ENCODE measurements at places on chromosomes 5 and 9. TPM values are rescaled to one million over a fixed set of nuclear protein-coding genes. Genes with fewer than 3 reads are reported as not detected.

Gene EQTN
- 1.4 TPM for total RNA-seq

- no peak overlapping the region for H3K4me3 ChIP-seq
- H3K27ac ChIP-seq, result no peak overlapping the region
These were observed 47.3 kb upstream of the GALNT10 start for GRCh38 chr5:154143211-154143641.

Gene SAXO1
- 0.02 TPM for total RNA-seq

GRCh38 chr9:83379045-83379444, 159.2 kb downstream of the FRMD3 start:
- no peaks in the 10 kb centered on the region for H3K4me1 ChIP-seq
- no peak overlapping the region for H3K4me3 ChIP-seq
- H3K27me3 ChIP-seq, result no peaks in the 10 kb centered on the region
- no peak for DNase-seq
- H3K27ac ChIP-seq, result no peak overlapping the region
- no peaks in the 10 kb centered on the region for H3K36me3 ChIP-seq

Gene NR4A3
- 0.46 TPM for total RNA-seq

Gene TMEM267
- 6.4 TPM for total RNA-seq

GRCh38 chr9:95083086-95083768, 234.3 kb downstream of the FANCC start:
- no peak for DNase-seq
- H3K36me3 ChIP-seq, result no peaks in the 10 kb centered on the region
- H3K4me1 ChIP-seq, result peaks cover 15% of the 10 kb centered on the region
- peak overlapping the region; percentile 36 for H3K27ac ChIP-seq
- H3K27me3 ChIP-seq, result no peaks in the 10 kb centered on the region
- H3K4me3 ChIP-seq, result no peak overlapping the region

- no peak for DNase-seq
- peaks cover 2% of the 10 kb centered on the region for H3K4me1 ChIP-seq
- no peak overlapping the region for H3K4me3 ChIP-seq
- 0 out of 2 replicates have a peak, but pooled peaks cover 8% of the 10 kb centered on the region for H3K36me3 ChIP-seq
These were observed 11.8 kb upstream of the REEP5 start for GRCh38 chr5:112933651-112934365.

DNA sequence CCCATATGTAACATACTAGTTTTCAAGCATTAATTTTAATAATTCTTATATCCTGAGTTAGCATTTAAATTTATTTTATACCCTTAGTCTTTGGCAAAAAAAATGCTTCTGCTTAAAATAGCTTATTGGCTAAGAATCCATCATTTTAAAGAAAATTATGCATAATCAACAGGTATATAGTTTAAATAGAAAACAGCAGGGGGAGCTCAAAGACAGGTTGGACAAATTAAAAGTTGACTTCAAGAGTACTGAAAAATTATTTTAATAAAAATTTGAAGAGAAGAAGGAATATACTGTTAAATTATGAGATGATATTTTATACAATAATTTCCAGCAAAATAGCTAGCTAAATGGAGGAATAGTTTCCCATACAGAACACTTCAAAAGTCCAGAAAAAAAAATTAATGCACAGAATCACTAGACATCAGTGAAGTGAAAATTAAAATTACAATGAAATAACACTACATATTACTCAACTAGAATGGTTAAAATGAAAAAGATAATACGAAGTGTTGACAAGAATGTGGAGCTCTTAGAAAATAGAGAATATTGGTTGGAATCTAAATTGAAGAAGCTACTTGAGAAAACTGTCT, 387.1 kb downstream of the PDE4D start:
- H3K27me3 ChIP-seq, result no peaks in the 10 kb centered on the region
- no peak overlapping the region for H3K4me3 ChIP-seq
- no peak for DNase-seq
- H3K36me3 ChIP-seq, result no peaks in the 10 kb centered on the region
- no peaks in the 10 kb centered on the region for H3K4me1 ChIP-seq

Measured in WTC11 (cell line).